Hematopoietic multipotent progenitor cell treated with erythropoietin and hydrocortisone succinate and interleukin-3 and kit ligand, for 6 days (in vitro differentiated cells): ENCODE measurements at places on chromosomes 2 and 18.

- DNase-seq, result no peak
These were observed 22.2 kb upstream of the TTC39C start for GRCh38 chr18:23992089-23992940.

GRCh38 chr18:21604671-21605070 lies 4.2 kb upstream of the ESCO1 start:
- DNase-seq, result no peak

GRCh38 chr2:100548771-100549170 lies 14.0 kb upstream of the PDCL3 start:
- no peak for DNase-seq

DNA sequence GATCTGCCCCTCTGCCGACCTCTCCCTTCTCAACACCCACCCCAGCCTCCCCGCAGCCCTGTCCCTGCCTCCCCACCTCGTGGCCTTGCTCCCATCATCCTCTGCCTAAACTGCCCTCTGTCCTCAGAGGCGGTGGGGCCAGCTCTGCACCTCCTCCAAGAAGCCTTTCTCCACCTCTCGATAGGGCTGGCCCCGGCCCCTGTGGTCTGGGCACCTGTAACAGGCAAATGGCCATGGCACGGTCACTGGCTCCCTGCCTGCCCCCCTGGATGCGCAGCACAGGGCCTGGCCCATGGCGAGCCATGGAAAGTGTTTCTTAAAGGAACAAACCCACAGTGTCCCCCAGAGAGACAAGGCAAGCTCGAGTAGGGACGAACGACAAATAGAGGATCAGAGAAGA lies 42.0 kb downstream of the MYO7B start:
- DNase-seq, result no peak

DNA sequence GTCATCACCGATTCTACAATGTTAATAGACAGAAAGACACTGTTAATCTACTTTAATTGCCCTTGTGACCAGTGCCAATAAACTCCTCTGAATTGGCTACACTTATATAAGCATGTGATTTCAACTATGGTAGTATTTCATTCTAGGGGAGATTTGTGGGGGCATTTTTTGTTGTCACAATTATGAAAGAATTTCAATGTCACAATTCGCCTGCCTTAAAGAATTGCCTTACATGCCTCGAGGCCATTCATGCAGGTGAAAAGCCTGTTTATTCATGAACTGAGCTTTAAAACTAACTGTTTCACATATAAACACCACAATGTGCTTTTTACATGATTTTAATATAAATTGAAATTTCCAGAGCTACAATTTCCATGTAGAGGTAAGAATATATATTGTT lies 162.8 kb downstream of the GCA start:
- no peak for DNase-seq

GRCh38 chr2:6524691-6525474 lies 340.8 kb downstream of the CMPK2 start:
- no peak for DNase-seq

GRCh38 chr2:121888189-121888557 lies 132.7 kb downstream of the TSN start:
- DNase-seq, result peak; percentile 40

- no peak for DNase-seq
These were observed 850.4 kb upstream of the SALL3 start for GRCh38 chr18:78129260-78129659.

- no peak for DNase-seq
These were observed 489.3 kb upstream of the CHST9 start for GRCh38 chr18:27674411-27674810.

GRCh38 chr18:2905854-2906703 lies 59.3 kb downstream of the EMILIN2 start:
- peak; percentile 82 for DNase-seq

- DNase-seq, result peak; percentile 48
These were observed 60.1 kb upstream of the PAX3 start for GRCh38 chr2:222358876-222359275.

GRCh38 chr2:10721396-10722251 lies at the start of gene ATP6V1C2:
TSS of gene ATP6V1C2 (plus strand) at chr2:10721630. CDS start at chr2:10722850, 1,220 bp downstream.
- peak; percentile 21 for DNase-seq

DNA sequence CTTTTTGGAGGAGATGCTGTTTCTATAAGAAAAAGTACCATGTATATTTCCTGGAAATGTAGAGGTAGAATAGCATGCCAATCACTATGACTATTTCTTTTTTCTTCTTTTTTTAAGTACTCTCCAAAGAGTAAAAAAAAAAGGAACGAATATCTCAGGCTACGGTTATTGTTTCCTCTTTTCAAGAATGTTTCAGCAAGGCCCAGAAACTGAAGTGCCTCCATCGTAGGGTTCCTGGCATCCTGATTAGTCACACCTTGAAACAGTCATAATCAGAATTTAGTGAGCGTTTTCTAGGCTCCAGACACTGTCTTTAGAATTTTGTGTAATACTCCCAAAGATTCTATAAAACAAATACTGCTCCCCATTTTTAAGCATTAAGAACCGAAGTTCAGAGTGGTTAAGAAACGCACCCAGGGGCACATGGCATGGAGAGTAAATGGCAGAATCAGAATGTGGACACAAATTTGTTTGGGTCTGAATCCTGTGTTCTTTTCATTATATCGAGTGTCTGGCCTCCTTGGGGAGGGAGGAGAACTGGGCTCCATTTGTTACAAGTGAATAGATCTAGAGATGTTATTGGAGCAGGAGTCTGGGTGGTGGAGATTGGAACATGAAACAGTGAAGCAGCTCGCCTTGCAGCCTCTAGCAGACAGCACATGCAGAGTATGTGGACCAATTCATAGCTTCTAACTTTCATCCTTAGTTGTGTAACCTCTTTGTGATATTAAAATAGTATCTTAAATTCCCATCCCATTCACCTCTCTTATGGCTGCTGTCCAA lies 26.7 kb downstream of the ZEB2 start:
- DNase-seq, result no peak

DNA sequence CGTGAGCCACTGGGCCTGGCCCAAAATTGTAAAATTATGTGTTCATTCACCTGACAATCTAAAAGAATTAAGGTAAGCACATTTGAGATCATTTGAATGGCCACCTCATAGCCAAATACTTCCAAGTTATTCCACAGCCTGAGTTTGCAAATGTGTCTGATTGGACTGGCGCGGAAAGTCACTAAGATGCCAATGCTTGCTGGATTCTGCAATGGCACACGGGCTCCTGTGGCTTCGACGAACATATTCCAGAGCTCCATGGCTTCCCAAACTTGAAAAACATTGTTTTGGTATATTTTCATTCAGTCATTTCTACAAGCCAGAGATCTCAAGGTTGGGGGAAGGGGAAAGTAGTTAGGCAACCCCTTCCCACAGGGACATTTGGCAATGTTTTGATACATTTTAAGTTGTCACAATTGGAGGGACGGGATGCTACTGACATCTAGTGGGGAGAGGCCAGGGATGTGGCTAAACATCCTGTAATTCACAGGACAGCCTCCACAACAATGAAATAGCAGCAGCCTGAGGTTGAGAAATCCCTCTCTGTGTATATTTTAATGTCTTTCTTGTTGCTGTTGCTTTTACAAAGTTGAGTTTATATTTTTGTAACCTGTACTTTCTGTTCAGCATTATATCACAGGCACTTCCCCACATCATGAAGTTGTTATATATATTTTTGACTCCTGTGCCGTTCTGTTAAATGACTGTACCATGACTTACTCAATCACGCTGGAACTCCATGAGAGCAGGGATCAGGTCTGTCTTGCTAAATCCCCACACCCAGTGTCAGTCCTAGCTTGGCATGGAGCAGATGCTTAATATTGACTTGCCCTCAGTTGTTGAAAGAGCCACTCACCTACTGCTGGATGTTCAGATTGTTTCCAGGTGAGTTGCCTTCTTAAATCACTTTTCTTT lies 56.9 kb downstream of the COL4A4 start:
- DNase-seq, result peak; percentile 76

DNA sequence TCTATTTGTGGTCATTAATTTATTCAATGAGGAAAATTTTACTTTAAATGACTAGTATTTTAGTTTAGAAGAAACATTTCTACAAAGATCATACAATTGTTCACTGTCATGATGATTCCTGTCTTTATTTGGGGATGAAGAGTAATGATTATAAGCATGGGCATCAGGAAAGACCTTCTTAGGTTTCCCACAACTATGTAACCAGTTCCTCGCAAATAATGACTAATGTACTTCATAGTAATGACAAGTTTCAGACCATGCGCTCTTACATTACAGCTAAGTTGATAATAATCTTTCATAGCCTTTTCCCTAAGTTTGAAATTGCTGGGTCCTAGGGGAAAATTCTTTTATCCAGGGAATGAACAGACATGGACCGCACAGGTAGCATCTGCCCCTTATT lies 90.5 kb downstream of the MYO5B start:
- DNase-seq, result no peak

DNA sequence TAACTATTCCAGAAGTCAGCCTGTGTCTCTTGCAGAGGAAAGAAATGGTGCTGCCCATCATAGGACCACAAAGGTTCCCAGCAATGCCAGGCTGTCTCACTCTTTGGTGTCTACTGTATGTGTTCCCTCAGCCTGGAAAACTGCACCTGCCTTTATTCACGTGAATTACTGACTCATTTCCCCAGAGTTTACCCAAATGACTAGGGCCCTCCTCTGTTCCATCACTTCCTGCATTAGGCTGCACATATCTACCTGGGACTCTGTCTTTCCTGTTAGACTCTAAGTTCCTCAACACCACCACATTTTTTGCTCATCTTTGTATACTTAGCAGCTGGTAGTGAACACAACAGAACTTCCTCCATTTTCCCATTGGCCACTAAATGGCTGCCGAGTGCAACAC lies 188.3 kb downstream of the FHOD3 start:
- no peak for DNase-seq

- DNase-seq, result no peak
These were observed 18.4 kb downstream of the TFCP2L1 start for GRCh38 chr2:121266543-121267106.

- no peak for DNase-seq
These were observed 102.9 kb downstream of the ALPK2 start for GRCh38 chr18:58525928-58526424.

GRCh38 chr2:41194230-41194629 lies 742.3 kb upstream of the SLC8A1 start:
- DNase-seq, result no peak

- no peak for DNase-seq
These were observed 82.5 kb downstream of the GBX2 start for GRCh38 chr2:236085647-236086046.

GRCh38 chr18:7728297-7728696 lies 161.2 kb downstream of the PTPRM start:
- DNase-seq, result no peak

DNA sequence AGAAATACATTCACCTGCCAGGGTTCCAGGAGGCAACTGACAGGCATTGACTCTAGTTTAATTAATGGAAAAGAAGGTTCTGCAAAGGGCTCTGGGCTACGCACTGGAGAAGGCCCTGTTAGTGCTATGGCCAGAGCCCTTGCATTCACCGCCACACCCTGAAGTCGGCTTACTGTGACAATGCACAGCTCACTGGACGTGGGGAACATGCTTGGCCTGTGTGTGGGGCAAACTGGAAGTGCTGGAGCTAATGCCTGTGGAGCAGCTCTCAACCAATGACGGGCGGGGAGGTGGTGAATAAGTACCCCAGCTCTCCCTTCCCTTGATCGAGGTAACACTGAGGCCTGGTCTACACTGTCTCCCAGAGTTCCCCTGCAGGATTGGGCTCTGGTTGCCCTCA lies 209.8 kb downstream of the HAUS1 start:
- no peak for DNase-seq

DNA sequence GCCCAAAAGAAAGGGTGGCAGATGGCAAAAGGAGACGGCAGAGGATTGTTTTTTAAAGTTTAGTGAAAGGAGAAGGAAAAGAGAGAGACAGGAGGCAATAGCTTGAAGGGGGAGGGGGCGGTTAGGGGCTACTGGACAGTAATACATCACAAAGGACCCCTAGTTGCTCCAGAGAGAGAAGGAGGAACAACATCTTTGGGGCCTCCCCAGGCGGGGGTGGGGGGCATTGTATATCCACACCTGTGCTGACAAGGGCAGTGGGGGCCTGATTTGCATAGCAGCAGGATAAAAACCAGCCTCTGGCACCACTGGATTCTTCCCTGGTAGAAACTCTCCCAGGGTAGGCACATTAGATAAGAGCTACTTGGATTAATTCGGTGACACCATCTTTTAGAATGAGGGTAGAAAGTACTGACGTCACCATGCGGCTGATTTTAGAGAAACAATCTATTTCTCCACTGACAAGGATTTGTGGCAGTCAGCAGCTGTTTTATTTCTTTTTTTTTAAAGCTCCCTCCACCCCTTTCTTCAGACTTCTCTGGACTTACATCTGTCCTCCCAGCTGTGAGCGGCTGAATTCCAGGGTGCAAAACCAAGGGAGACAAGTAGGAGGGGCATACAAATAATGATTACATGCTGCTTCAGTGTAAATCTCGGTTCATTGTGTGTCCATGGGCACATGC lies 199.8 kb upstream of the NRP2 start:
- DNase-seq, result no peak

DNA sequence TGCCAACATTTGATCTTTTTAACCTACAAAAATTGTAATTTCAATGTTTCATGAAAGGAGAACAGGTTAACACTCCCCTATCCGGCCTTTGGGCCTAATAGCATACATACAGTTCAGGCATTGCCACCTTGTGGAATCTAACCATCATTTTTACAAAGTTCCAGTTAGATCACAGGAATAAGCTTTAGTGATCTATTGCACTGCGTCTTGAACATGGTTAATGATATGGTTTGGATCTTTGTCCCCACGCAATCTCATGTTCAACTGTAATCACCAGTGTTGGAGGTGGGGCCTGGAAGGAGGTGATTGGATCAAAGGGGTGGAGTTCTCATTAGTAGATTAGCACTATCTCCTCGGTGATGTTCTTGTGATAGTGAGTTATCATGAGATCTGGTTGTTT lies 58.2 kb upstream of the NEUROD1 start:
- no peak for DNase-seq

DNA sequence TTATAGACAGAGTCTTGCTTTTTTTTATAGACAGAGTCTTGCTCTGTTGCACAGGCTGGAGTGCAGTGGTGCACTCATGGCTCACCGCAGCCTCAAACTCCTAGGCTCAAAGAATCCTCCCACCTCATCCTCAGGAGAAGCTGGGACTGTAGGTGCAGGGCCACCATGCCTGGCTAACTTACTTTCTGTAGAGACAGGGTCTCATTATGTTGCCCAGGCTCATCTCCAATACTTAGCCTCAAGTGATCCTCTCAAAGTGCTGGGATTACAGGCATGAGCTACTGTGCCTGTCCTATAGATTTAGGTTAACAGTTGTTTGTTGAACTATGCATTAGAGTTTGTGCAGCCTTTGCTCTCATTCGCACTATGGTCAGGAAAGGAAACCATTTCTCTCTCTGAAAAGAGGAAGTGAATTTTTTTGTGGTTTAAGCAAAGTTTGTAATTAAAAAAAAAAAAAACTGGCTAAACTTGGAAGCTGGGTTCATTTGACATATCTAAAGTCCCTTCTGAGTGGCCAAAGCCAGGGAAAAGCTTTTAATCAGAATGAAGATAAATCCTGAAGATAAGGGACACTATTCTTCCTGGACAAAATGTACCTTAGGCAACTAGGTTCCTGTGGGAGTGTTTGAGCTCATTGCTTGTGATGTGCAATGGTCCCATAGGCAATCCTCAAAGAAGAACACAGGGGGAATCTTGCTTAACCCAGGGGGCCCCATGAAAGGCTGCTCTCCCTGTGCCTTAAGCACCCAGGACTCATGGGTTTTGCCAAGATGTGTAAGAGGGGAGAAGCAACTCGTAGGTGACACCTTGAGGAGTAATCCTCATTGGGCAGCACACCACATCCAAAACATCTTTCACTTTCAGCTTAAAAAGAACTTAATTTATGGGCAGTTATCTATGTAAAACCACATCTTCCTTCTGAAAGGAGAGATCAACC lies 201.7 kb downstream of the MREG start:
- DNase-seq, result peak; percentile 69

GRCh38 chr18:2923464-2923863 lies 76.7 kb downstream of the EMILIN2 start:
- no peak for DNase-seq

GRCh38 chr18:45122506-45122905 lies 441.8 kb downstream of the SETBP1 start:
- no peak for DNase-seq
